ENCODE measurements at places on chromosomes 6 and 20.

- DNase-seq, result no peak
Measured at GRCh38 chr6:134009876-134010275, 42.5 kb downstream of the SLC2A12 start.

DNA sequence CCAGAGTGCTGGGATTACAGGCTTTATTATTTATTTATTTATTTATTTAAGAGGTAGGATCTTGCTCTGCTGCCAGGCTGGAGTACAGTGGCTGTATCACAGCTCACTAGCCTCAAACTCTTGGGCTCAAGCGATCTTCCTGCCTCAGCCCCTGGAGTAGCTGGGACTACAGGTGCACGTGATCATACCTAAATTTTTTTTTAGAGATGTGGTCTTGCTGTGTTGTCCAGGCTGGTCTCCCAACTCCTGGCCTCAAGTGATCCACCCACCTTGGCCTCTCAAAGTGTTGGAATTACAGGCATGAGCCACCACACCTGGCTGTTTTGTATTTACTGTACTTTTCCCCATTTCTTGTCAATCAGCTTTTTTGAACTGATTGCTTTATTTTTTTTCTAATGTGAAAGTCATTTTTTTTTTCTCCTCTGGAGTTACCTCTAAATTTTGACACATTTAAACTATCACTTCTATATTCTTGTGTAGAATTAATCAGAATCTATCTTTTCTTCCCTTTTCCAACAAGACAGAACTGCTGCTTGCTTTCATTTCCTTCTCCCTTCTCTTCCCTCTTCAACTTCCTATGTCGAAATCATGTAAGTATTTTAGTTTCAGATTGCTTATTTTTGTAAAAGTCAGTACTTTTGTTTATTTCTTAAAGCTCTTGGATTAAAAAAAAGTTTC, 12.0 kb downstream of the PANK2 start:
- no peak for DNase-seq

DNA sequence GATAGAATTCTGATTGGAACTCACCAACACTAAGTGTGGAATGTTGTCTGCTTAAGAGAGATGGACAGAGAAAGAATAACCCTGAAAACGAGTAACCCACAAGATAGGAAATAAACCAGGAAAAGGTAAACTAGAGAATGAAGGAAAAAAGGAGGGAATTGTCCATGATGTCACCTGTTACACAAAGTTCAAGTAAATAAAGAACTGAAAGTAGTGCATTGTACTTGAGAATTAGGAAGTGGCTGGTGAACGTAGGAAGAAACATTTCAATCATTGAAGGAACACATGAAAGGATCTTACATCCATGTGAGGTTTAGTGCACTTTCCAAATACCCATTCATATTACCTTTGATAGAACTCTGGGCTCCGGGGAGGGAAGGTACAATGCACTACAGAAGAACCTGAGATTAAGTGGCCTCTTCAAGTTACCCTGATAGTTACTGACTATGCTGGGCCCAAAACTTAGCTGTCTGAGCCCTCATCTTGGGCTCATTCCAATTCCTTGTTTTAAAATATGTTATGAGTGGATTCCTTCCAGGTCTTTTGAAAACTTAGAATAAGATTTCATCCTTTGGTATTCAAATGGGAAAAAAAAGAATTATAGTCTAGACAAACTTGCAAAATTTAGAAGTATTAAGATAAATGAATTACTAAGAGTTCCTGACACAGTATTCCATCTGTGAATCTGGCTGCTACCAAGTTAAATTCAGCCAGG, 1.1 kb upstream of the STX7 start:
- no peak for DNase-seq

DNA sequence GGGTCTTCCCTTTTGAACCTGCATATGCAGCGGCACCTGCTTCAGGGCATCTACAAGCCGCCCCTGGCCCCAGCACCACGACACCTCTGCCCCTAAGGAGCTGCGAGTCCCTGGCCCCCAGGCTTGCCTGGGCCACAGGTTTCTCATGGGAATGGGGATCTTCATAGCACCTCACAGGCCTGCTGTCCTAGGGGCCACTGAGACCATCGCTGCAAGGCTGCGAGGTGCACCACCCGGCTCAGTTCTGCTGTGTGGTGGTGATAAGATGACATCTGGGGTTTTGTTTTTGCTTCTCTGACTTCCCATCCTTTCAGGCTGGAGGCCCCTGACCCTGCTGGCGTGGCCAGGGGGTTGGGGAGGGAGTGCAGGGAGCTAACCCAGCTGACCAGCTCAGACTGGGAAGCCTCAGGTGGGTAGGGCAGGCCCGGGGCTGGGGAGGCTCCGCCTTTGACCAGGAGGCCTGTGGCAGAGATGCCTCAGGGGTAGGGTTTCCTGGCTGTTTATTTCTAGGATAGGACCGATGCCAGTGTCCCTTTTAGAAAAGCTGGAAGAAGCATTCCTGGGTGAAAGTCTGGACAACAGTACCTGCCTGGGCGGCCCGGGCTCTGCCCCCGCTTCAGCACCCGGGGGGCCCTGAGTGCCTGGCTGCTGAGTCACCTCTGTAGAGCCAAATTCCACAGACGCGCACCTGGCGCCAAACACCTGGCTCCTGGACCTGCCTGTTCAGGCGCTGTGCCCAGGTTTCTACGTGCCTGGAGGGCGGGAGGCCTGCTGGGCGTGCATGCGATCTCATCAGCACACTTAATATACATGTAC, 264.7 kb downstream of the DLL1 start:
- no peak for DNase-seq

DNA sequence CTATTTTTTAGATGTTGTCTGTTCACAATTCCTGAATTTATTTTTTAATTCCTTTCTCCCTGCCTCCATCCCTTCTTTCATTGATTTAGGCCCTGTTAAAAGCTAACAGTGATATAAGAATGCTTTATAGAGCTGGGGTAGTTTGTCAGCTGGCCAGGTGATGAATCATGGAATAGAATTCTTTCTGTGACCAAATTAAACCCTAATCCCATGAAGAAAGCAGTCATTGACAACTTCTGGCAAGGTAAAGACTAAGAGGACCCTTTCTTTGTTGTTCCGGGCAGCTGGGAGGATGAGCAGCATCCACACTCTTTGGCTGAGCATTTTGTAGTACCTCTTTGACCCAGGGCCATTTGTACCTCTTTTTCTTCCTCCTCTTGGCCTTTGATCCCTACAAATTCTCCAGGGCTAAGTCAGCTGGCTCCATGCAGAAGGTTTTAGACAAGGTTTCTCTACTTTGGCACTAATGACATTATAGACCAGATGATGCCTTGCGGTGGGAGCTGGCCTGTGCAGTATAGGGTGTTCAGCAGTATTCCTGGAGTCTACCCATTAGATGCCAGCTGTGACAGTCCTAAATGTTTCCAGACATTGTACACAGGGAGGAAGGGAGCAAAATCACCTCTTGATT, 102.9 kb downstream of the SLX4IP start:
- DNase-seq, result no peak

DNA sequence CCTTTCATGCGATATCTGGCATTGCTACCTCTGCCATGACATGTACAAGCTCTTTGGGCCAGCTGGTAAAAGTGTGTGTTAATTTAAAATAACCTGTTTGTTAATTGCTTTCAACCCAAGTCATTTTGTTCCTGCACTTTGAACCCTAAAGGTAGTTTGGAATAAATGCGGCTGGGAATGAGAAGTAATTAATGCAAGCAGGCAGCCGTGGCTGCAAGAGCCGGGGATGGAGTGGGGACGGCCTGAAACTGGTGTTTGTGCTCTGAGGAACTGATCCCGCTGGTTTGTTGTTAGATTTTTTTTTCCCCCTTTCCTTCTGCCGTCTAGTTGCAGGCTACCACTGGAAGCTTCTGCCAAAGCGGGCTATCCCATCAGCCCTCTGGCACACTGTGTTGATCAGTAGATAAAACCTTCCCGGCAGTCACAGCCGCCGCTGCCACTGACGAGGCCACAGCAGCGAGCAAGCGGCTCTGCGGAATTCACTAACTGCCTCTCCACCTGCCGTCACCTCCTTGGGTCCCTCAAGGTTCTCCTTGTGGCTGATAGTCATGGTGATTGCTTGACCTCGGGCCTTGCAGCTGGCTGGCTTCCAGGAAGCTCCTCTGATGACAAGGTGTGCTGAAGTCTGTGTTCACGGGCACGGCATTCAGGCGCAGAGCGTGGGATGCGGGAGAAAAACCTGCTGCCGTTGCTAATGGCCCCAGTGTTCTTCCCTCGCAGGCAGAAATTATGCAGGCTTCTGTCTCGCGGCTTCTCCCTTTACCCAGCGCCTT, 315.9 kb downstream of the TFAP2A start:
- no peak for DNase-seq

DNA sequence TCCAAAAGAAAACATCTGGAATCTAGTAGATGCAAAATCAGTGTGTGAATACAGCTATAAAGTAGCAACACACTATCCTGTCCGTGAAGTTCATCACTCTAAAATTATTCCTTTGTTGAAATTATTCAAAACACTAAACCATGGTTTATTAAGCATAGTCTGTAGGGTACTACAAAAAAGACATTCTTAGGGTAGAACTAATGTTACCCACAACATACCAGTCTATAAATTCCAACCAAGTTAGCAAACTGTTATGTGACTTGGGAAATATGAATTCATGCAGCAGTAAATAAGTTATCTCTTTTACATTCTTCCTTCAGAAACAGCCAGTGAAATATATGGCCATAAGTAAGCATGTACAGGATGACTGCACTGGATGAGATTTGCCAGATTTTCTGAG, 580.3 kb upstream of the ADGRB3 start:
- DNase-seq, result no peak

DNA sequence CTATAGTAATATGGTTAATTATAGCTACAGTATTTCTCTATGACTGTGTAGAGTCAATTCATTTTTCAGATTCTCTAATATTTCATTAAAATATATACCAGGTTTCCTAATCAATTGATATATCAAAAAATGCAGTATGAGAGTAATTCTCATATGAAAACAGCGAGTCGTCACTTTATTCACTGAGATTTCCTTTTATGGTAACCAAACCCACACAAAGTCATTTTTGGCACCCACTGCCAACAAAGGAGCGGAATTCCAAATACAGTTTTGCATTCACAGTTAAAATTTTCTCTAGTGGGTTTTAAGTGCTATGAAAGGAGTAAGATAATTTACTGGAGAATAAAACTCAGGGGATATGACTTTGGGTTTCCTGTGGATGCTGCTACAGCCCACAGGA, 163.8 kb downstream of the HIVEP2 start:
- DNase-seq, result no peak

- DNase-seq, result no peak
Measured at GRCh38 chr6:116954938-116955337, 77.9 kb downstream of the RFX6 start.

GRCh38 chr6:160036790-160037206, 67.9 kb downstream of the IGF2R start:
- DNase-seq, result no peak

DNA sequence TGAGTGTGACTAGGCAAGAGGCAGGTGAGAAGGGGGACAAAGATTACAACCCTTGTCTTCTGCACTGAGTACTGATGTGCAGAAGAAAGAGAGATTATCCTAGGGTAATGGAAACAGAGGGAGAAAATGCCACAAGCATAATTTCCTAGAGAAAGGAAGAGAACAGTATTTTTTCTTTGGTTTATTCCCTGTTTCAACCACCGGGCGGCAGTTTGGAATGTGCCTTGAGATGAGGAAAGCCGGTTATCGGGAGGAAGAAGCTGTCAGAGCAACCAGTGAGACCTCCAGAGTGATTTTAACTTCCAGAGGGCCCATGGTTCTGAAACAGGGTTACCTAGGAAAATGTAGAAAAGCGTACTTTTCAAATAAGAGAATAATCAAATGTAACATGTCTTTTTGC, 121.4 kb downstream of the REV3L start:
- no peak for DNase-seq

DNA sequence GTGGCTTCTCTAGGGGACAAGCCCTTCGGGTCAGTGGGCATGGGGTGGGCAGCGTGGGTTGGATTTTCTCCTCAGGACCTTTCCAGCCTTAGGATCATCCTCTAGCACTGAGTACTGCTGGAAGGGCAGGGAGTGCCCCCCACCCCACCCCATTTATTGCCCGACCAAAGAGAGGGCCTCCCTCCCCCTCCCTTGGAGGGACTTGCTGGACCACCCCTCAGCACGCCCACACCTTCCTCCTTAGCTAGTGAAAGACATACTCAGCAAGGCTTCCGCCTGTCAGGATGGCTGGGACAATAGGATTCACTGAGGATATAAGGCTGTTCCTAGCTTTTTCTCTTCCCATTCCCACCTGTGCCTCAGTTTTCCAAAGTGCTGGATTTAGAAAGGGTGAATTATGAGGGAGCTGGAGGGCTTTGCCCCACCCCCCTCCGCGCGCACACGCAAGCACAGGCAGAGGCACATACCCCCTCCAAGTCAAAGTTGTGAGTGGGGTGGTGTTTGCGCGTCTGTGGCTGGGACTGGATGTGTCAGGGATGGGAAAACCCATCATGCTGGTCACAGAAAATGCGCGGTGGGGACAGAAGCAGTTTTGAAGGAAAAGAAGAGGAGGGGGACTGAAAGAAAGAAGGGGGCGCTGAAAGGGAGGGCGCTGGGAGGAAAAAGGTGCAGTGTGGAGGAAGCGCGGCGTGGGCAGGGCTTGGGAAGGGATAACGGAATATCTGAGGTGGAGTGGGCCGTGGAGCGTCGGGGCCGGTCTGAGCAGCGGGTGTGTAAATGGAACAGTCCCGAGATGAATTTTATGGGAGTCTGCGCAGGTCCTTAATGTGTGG, 693 bp upstream of the SLC29A1 start:
- DNase-seq, result no peak

- no peak for DNase-seq
Measured at GRCh38 chr6:93819189-93819588, 399.8 kb upstream of the EPHA7 start.

DNA sequence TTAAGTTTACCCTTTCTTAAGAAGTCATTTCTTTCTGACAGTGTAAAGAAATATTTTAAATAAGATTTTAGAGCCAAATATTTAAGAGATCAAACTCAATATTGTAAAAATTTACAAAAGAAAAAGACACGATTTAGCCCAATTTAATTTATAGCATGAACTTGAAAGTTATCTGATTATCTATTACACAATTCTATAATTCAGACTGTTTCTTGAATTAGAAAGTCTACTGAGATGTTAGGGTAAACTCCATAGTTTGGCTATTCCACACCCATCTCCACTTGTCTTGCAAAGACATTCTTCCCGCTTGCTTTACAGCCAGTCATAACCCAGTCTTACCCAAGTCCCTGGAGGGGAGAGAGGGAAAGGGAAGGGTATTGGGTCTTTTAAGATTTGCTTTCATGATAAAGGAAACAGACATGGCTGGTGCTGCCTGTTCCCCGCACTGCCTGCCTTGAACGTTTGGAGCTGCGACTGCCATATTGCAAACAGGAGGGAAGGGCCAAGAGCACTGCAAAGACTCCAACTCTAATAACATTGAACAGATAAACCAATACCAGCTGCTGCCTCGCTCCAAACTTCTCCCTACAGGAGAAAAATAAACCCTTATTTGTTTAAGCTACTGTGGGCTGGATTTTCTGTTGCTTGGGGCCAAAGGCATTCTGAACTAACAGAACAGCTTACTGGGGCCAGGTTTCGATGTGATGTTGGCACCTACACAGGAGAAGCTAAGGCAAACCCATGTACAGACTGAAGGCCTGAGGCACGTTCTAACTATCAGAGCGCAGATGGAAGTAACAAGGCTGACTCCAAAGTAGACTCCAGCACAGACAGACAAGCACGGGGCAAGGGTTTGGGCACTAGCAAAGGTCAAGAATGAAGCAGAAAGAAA, 552.3 kb upstream of the JARID2 start:
- DNase-seq, result no peak

Measured in activated naive CD8-positive, alpha-beta T cell treated with anti-CD3 and anti-CD28 coated beads, Interleukin-2, amount 50 U/mL, for 16 hours (primary cell).